ENCODE measurements at places on chromosomes 1 and 21.

GRCh38 chr1:944341-945325, 14.4 kb downstream of the NOC2L start:
- DNase-seq, result no peak

- no peak for DNase-seq
Measured at GRCh38 chr1:177912991-177913390, 56.9 kb downstream of the SEC16B start.

- no peak for DNase-seq
Measured at GRCh38 chr1:10701145-10701544, 95.3 kb downstream of the CASZ1 start.

DNA sequence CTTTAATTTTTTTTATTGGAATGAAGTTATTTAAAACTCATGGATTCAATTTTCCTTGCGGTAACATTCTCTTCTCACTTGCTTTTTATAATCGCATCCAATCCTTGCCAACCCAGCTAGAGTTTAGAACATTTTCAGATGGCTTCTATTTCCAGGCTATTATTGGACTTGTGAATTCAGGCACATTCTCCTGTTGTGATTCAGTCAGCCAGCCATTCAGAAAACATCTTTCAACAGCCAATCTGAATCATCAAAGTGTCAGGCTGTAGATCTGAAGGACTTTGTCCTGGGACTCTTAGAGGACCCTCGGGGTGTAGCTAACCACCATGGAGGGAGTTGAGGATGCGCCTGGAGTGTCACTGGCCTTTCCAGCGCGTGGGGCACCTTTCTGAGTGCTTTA, 92.4 kb downstream of the PRDM2 start:
- no peak for DNase-seq

DNA sequence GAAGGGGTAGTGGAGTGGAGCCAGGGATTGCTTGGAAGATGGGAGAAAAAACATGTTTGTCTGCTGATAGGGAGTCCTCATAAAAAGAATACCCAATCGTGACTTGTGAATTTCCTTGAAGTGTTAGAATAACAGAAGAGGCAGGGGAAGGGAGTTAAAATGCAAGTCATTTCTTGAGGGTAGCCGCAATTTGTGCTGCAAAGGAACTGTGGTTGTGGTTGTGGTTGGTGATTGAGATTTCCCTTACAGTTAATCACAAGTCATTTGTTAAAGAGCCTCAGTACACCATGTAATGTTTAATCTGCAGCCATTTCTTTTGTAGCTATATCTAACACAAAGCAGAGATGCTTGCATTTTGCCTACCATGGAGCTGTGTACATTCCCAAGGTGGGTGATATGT, 38.5 kb upstream of the EGLN1 start:
- peak; percentile 38 for DNase-seq

GRCh38 chr1:186837806-186838205, 9.1 kb downstream of the PLA2G4A start:
- DNase-seq, result no peak

DNA sequence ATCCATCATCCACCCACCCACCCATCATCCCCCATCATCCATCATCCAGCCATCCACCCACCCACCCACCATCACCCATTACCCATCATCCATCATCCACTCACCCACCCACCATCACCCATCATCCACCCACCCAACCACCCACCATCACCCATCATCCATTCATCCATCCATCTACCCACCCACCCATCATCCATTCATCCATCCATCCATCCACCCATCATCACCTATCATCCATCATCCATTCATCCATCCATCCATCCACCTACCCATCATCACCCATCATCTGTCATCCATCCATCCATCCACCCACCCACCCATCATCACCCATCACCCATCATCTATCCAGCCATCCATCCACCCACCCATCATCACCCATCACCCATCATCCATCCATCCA, 81.5 kb downstream of the ADARB1 start:
- no peak for DNase-seq

- DNase-seq, result no peak
Measured at GRCh38 chr1:153932156-153933131, 9.7 kb upstream of the GATAD2B start.

DNA sequence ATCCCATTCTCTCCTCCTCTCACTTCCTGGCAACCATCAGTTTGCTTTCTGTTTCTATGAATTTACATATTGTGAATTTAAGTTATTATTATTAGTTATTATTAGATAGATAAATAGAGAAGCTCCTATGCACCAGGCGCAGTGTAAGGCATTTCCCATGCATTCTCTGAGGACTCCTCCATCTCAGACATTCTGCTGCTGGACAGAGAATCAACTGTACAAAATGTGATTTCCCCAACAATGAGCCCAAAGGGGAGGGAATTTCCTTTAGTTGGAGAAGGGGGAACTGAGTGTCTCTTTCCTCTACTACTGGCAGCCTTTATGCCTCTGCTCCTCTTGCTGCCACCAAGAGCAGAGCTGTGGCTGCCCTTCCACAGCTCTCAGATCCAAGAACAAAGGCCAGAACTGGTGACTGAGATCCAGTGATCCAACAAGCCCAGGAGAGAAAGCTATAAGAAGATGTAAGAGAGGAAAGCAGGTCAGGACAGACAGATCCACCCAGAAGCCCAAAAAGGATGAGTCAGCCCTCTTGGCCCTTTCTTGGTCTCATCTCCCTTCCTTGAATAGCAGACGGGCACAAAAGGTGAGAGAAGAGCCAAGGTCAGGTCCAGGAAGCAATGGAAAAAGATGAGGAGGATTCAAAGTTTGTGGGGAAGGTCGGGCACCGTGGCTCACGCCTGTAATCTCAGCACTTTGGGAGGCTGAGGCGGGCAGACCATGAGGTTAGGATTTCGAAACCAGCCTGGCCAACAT, 3.5 kb upstream of the IVL start:
- DNase-seq, result no peak

- no peak for DNase-seq
Measured at GRCh38 chr1:18110968-18111367, 3.4 kb downstream of the IGSF21 start.

DNA sequence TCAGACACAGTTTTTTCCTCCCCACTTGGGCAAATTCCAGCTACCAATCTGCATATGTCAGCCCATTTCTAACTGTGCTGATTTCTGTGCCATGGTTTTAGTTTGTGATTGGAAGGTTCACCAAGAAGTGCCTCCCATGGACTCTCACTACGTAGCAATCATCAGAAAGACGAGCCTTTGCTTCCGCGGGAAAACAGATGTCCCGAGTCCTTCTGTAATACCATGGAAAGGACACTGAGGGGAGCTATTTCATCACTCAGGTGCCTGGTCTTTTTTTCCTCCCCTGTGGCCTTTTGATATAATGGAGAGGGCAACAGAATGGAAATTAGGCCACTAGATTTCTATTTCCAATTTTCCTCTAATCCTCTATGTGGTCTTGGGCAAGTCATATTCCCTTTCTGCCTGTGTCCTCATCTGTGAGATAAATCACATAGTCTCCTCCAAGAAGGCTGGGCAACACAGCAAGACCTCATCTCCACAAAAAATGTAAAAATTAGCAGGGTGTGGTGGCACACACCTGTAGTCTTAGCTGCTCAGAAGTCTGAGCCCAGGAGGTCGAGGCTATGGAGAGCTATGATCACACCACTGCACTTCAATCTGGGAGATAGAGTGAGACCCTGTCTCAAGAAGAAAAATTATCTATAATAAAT, 24.8 kb downstream of the LEMD1 start:
- DNase-seq, result no peak

DNA sequence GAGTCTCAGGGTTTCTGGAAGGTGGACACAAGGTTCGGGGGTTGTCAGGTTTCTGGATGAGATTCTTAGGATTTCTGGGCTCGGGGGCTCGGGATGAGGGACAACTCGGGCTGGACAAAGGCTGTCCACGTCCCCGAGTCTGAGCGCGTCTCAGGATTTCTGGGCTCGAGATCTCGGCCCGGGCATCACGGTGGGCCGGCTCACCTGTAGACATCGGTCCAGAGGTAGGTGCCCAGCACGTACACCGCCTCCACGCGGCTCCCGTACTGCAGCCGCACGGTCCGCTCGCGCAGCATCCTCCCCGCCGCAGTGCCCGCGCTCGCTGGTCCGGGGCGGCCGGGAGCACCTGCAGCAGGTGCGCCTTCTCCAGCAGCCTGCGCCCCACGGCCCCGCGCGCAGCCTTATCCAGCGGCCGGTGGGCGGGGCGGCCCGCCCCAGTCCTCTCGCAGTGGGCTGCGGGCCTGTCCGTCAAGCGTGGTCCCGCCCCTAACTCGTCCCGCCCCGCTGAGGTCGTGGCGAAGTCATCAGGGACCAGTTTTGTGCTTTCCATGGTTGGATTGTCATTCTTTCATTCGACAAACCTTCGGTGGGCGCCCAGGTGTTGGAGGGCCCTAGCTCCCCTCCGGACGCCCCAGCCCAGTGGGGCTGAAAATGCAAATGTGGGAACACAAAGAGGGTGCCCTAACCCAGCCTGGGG, at the start of gene PADI2:
Gene PADI2 (minus strand): TSS at position 376 of the 697 bp plus-strand sequence. CDS start 80 bp downstream, at position 296.
- no peak for DNase-seq

- no peak for DNase-seq
Measured at GRCh38 chr1:160748181-160748877, 9.3 kb downstream of the SLAMF7 start.

DNA sequence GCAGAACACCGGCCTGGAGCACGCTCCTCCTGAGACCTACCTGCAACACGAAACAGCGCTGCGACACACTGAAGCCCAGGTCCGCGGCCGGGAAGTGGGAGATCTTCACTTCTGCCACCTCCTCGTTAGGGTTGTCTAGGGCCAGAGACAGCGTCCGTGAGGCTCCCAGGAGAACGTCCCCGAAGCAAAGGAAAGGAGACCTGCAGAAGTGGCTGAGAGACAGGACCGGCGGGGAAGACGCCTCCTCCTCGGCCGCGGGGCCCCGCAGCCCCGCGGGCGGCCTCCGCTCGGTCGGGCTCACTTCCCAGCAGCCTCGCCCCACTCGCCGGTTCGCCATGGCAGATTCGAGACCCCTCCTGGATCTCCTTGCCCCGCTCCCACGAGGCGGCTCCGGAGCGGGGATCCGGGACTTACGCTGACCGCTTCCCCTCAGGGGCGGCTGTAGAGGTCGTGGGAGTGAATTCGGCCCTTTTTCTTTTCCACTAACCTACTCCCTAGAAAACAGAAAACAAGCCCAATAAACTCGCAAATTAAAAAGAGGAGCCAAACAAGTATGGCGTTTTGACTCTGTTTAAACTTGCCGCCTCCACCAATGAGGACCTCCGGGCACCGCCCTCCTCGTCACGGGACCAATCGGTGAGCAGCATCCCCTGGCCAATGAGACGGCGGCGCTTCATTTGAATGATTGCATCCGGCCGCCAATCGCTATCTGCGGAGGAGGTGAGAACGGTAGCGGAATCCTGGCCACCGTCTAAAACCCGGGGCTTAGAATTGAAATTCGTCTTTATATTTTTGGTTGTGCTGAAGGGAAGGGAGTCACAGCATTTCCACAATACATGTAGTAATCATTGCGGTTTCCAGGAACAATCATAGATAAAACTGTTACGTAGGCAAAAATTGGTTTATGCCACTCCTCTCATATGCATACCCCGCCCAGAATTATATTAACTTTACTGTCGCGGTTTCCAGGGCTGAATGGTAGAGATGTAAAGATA, at the start of gene ASPM:
Gene ASPM (minus strand): TSS at position 569 of the 995 bp plus-strand sequence. CDS start 232 bp downstream, at position 337.
- DNase-seq, result peak; percentile 86

GRCh38 chr1:201173736-201174135, 16.9 kb upstream of the IGFN1 start:
- DNase-seq, result no peak

- DNase-seq, result no peak
Measured at GRCh38 chr1:183248989-183249691, 63.1 kb downstream of the LAMC2 start.

- no peak for DNase-seq
Measured at GRCh38 chr21:37082856-37083528, 9.9 kb downstream of the TTC3 start.

DNA sequence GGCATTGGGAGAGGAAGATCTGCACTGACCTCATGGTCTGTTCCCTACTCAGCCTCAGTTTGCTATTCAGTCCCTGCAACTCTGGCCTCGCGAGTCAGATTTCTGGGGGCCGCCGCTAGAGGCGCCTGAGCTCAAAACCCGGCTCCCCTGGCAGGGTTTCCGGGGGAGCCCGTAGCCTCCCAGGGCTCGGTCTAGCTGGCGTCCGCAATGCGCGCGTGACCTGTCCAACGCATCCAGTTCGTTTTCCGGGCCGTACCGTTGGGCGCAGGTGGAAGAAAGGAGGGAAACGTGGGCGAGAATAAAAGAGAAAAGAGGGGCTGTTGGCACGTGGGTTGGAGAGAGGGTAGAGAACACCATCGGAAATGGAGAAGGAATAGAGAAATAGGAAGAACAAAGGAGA, at the start of gene ADAM30:
Gene ADAM30 (minus strand): TSS at position 213 of the 400 bp plus-strand sequence. CDS start 179 bp downstream, at position 34.
- no peak for DNase-seq

DNA sequence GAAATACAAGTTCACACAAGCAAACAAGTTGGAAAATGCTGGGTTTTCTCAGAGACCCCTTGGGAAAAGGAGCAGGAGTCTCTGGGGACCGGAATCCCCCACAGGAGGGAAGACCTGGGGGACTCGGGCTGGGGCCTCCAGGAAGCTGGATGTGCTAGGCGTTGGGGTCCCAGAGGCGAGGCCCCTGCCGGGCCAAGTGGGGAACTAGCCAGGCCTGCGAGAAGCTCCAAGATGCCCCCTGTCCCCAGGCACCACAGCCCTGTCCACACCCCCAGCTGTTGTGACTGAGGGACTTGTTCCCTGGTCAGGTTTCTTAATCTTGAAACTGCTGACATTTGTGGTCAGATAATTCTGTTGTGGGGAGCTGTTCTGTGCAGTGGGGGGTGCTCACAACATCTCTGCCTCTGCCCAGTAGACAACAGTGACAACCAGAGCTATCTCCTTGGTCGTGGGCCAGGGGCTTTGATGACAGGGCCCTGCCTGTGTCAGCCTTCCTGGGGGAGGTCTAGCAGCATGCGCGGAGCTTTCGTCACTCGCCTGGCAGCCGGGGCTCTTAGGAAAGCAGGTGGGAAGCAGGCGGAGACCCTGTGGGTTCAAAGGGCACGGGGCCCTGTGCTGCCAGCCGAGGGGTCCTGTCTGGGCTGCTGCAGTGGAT, 126.4 kb upstream of the ARHGEF16 start:
- no peak for DNase-seq

DNA sequence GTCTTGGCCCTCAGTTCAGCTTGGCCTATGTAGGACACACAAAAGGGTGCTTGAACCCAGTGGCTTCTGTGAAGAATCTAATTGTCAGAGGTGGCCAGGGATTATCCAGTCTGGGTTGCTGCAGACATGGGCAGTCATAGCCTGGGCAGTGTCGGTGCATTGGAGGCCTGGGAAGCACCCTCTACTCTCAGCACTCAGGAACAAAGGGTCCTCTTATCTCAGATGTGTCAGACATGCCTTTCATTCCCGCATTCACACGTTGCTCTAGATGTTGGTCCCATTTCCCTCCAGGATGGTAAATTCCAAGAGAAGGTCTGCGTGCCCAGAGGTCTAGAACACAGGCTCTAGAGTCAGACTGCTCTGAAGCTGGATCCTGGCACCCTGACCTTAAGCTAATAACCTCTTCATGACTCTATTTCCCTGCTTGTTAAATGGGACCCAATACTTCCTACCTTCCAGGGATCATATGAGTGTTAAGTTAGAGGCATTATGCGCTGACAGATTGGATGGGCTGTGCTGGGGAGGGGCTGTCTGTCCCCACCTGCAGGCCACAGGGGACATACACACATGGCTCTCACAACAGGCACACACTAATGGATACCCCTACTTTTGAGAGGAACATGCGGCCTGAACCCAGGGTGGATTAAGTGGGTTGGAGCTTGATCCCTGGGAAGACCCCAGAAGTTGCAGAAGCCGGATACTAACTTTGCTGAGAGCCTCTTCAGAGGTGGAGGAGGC, 16.5 kb upstream of the EDN2 start:
- no peak for DNase-seq
